ENCODE measurements at places on chromosomes 3 and 15.
A peak's percentile ranks its signal among the peaks of the same experiment; 100 is the strongest.

DNA sequence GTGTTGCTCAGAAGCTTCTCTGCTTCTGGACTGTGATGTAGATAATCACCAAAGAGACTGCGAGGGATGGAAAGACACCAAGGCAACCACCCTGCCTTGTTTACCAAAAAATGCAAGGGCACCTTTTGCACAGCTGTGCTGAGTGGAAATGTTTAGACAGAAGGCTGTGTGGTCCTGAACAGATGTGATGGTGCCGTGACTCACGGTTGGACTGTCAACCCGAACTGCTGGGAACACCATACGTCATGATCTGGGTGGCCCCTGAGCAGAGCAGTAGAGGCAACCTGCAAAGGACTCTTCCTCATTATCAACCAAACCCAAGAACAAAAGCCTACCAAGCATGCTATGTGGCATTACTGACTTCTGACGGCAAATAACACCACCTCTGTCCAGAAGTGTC is 61.3 kb upstream of the LPP start:
- ATAC-seq = peak; percentile 75

DNA sequence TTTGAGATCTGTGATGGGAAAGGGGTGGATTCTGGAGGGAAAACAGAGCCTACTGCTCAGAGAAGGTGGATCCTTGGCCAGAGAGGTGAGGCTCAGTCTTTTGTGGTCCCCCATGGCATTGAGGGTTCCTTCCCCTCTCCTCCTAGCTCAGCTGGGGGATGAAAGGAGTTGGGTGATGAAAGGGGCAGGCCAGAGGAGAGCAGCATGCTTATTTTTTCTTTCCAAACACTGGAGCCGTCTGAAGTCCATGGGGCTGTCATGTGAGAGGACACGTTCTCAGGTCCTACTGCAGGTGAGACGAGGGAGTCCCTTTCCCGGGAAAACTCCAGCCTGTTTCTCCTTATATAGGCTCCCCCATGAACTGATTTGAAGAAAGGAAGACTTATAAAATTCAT is 71.4 kb downstream of the SCN5A start:
- ATAC-seq = no peak

GRCh38 chr3:144770915-144771351 is 799.3 kb downstream of the DIPK2A start:
- no peak for ATAC-seq

DNA sequence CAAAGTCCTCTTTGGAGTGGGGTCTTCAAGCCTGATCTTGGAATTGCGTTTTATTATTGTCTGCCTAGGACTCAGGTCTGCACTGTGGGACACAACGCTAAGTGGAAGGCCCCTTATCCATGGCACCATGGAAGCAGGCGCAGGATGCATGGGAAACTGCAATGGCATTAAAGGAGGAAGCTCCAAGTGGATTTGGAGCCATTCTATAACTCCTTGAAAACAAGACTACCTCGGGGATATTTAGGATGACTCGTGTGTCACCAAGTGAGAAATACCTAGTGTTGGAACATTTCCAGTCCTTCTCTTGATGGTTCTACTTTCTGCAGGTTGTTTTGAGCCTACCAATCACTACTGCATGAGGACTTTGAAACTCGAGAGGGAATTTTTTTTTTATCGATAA is 126.6 kb upstream of the ZBED2 start:
- no peak for ATAC-seq

DNA sequence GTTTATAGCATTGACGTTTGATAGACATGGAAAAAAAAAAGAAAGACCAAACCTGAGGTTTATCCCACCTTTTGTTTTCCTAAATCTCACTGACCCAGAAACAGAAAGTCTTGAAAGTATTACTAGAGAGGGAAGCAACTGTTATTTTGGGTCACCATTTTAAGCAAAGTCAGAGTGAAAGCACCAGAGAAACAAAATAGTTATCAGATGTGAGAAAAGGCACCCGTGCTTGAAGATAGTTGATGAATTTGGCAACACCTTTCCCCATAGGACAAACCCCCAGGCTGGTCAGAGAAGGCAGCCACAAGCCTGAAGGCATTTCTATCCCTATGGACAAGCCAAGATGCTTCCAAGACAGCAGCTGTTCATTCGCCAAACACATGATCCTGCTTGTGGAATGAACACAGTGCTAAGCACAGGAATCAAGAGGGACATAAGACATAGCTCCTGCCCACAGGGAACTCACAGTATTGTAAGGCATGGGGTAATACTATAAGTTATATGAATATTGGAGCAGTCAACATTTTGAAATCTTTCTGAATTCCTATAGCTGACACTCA is 170.9 kb downstream of the ERC2 start:
- ATAC-seq = no peak

DNA sequence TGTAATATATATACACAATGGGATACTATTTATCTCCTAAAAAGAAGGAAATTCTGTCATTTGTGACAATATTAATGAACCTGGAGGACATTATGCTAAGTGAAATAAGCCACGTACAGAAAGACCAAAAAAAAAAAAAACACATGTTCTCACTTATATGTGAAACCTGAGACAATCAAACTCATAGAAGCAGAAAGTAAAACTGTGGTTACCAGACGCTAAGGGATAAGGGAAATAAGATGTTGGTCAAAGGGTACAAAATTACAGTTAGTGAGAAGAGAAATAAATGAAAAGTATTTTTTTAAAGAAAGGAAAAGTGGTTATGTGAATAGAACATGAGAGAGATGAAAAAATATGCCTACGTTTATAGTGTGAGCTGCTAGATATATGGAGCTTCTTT is 101.1 kb downstream of the CPNE4 start:
- ATAC-seq = no peak

DNA sequence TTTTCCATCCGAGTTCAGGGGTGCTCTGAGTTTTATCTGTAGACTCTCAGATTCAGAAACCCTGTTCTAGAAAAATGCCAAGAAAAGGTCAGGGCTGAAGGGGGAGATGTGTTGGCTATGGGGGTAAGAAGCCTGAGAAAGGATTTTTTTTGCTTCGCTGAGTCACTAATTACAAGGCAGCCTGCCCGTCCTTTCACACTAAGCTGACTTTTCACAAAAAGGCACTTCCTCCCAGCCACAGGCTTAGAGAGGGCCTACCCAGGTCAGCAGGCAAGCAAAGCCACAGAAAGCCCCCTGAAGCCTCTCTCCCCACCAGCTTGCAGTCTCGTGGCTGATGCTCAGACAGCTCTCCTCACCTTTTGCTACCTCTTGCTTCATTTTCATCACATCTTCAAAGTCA is 192.6 kb upstream of the PRICKLE2 start:
- no peak for ATAC-seq

DNA sequence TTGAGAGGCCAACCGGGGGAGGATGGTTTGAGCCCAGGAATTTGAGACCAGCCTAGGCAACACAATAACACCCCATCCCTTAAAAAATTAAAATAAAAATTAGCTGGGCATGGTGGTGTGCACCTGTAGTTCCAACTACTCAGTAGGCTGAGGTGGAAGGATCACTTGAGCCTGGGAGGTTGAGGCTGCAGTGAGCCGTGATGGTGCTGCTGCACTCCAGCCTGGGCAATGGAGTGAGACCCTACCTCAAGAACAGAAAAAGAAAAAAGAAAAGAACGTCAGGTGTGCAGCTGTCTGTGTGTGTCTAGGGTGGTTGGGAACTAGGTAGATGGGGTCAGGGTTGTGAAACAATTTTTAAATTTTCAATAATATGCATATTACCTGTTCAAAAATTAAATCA is 96.2 kb upstream of the BHLHE40 start:
- no peak for ATAC-seq

- ATAC-seq = no peak
These were observed 6.9 kb downstream of the ACAD11 start for GRCh38 chr3:132652640-132653270.

DNA sequence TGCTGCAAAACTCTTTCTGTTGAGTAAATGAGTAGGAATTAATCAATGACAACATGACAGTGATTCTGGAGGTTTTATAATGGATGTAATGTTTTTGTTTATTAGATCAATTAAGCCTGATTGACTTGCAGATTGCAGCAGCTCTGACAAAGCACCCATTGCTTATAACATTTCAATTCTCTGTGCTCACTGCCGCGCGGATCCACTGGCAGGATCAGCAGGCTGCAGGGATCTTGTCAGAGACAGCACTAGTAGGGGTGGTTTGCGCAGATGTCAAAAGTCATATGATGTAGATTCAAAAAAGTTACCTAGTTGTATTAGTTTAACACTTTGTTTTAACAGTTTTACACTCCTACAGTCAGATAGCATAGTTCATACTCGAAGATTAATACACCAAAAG is 93.4 kb downstream of the MBNL1 start:
- ATAC-seq = no peak

GRCh38 chr3:44292276-44292675 is 46.3 kb upstream of the TCAIM start:
- no peak for ATAC-seq

DNA sequence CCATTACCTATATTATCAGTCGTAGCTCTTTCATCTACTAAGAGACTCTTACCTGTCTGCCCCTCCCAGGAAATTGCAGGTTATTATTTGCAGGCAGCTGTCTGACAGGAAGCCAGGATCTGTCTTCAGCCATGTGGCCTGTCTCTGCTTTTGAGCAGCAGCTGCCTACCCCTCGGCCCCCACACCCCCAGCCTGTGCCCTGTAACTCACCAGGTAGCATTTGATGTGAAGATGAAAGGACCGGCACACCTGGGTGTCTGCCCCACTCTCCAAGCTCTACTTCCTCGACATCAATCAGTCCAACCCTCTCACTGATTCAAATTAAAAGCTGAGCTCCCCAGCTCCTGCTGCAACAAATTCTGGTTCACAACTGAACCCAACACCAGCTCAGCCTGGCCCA is 197.2 kb upstream of the CTNNB1 start:
- no peak for ATAC-seq

- ATAC-seq = no peak
These were observed 40.4 kb upstream of the IQSEC1 start for GRCh38 chr3:13113346-13114330.

GRCh38 chr3:185311991-185312390 is 50.9 kb upstream of the MAP3K13 start:
- no peak for ATAC-seq

DNA sequence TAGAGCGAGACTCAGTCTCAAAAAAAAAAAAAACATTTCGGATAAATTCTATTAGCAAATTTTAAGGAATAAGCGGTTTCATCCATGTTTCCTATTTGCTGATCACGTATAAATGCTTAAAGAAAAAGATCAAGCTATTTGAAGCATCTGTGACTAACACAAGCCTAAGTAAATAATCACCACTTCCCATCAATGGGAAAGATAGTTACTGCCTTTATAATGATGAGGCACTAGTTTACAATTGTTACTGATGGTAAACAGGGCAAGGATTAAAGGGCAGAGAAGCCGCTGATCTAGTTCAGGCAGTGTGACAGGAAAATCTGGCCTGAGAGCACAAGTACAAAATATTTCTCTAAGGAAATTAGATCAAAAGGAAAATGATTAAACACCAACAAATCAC is 13.7 kb downstream of the CLPX start:
- no peak for ATAC-seq

DNA sequence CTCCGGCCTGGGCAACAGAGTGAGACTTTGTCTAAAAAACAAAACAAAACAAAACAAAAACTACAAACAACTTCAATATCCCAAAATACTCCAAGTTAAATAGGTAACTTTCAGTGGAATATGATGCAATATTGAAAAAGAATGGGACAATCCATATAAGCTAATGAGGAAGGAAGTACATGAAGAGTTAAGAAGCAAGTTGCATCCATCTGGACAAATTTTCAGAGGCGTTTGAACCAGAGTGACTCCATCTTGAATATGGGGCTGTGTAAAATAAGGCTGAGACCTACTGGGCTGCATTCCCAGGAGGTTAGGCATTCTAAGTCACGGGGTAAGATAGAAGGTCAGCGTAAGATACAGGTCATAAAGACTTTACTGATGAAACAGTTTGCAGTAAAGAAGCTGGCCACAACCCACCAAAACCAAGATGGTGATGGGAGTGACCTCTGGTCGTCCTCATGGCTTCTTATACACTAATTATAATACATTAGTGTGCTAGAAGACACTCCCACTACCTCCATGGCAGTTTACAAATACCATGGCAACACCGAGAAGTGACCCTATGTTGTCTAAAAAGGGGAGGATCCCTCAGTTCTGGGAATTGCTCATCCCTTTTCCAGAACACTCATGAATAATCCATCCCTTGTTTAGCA is 58.1 kb upstream of the LCTL start:
- ATAC-seq = no peak

GRCh38 chr15:85880501-85881190 is 85.9 kb upstream of the KLHL25 start:
- no peak for ATAC-seq

DNA sequence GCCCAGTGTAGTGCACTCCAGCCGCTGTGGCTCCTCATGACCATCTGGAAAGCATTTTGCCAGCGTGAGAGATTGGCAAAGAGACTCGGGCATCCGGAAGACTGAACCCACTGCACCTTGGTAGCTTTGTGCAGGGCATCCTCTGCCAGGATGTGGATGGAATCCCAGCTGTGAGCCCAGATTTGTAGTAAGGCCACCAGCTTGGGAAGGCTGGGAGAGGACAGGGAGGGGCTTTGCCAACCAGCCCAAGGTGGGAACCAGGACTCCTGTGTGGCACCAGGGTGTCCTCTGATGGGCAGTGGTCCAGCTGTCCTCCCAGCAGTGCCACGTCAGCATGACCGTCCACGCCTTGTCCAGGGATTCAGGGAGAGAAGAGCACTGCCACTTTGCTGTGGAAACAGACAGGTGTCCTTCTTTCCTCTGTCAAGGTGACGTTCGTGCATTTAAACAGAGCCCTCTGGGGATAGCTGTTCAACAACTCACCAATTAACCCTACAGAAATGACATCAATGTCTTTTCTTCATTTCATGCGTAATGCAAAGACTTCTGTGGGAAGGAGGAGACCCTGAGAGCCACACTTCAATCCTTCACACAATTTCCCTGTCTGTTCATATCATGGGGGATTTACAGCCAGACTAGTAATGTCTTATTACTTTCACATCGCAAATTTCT is 19.1 kb downstream of the KLF15 start:
- ATAC-seq = no peak

DNA sequence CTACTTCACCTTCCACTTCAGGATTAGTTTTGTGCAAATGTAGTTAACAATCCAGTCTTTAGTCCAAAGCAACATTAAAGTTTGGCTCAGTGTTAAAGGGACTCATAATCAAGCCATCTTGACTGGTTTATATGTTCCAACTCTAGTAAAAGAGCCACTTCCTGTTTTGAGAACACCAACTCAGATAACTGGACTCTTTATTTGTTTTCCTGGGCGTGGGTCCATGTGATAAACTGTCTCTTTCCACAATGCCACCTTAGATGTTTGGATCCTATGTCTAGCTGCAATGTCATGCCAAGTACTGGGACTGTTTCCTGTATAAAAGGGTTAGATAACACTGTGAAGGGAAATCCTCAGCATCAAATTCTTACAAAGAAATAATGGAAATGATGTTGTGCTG is 545.0 kb downstream of the PYDC2 start:
- ATAC-seq = no peak

DNA sequence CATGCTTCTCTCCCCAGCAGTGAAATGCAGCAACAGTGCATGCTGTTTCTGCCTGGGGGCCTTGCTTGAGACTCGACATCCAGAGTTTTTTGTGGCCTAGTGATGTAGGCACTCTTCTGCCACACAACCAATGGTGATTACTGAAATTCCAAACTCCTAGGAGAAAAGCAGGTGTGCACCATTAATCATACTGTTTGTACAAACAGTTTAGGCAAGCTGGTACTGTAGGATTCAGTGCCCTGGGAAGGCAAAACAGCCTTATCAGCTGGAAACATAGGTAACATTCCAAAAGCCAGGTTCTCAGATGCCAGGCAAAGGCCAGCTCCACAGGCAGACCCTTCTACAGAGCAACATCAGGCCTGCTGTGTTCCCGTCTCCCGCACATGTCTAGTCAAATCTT is 17.5 kb upstream of the RBP1 start:
- ATAC-seq = no peak
